DND-41 (cell line): ENCODE measurements at places on chromosomes 2 and 18.
A peak's percentile ranks its signal among the peaks of the same experiment; 100 is the strongest.

DNA sequence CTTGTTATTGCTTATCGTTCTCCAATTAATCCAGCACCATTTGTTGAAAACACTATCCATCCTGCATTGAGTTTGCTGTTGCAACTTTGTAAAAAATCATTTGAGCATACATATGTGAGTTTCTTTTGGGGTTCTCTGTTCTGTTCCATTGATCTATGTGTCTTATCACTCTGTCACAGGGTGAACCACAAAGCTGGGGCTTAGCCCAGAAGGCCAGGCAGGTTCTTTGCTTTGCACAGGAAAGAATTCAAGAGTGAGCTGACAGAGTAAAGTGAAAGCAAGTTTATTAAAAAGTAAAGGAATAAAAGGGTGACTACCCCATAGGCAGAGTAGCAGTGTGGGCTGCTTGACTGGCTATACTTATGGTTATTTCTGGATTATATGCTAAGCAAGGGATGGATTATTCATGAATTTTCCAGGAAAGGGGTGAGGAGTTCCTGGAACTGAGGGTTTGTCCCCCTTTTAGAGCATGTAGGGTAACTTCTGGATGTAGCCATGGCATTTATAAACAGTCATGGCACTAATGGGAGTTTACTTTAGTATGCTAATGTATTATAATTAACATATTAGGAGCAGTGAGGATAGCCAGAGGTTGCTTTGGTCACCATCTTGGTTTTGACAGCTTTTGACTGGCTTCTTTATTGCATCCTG is 46.8 kb downstream of the RNF138 start:
- 0 out of 2 replicates have a peak, but pooled peaks cover 1% of the 10 kb centered on the region for H3K36me3 ChIP-seq
- no peaks in the 10 kb centered on the region for H3K4me1 ChIP-seq
- H3K4me3 ChIP-seq: no peak overlapping the region
- no peaks in the 10 kb centered on the region for H3K27me3 ChIP-seq
- DNase-seq: no peak
- H3K27ac ChIP-seq: no peak overlapping the region

- peaks cover 51% of the 10 kb centered on the region for H3K36me3 ChIP-seq
- DNase-seq: no peak
- no peak overlapping the region for H3K27ac ChIP-seq
- peaks cover 6% of the 10 kb centered on the region for H3K4me1 ChIP-seq
- no peak overlapping the region for H3K4me3 ChIP-seq
- H3K27me3 ChIP-seq: no peaks in the 10 kb centered on the region
These were observed 7.2 kb downstream of the RPIA start for GRCh38 chr2:88698498-88699233.

DNA sequence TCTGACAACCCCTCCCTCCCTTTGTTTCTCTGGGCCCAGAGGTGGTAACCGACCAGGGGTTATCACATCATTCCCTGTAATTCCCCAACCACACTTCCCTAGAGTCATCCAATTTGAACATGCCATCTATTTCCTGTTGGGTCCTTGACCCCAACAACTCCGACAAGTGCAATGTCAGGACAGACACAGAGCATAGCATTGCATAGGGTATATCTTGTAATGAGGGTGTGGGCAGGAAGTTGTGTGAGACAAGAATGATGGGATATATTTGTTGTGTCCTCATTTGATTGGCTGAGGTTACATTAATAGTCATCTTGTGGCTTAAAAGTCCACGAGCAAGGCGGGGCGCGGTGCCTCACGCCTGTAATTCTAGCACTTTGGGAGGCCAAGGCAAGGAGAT is 33.4 kb upstream of the CNOT11 start:
- H3K4me1 ChIP-seq: peaks cover 18% of the 10 kb centered on the region
- H3K36me3 ChIP-seq: no peaks in the 10 kb centered on the region
- no peak overlapping the region for H3K4me3 ChIP-seq

GRCh38 chr2:128667391-128667790 is 348.7 kb upstream of the HS6ST1 start:
- no peaks in the 10 kb centered on the region for H3K36me3 ChIP-seq
- peaks cover 18% of the 10 kb centered on the region for H3K4me1 ChIP-seq
- no peak overlapping the region for H3K4me3 ChIP-seq
- no peak overlapping the region for H3K27ac ChIP-seq

DNA sequence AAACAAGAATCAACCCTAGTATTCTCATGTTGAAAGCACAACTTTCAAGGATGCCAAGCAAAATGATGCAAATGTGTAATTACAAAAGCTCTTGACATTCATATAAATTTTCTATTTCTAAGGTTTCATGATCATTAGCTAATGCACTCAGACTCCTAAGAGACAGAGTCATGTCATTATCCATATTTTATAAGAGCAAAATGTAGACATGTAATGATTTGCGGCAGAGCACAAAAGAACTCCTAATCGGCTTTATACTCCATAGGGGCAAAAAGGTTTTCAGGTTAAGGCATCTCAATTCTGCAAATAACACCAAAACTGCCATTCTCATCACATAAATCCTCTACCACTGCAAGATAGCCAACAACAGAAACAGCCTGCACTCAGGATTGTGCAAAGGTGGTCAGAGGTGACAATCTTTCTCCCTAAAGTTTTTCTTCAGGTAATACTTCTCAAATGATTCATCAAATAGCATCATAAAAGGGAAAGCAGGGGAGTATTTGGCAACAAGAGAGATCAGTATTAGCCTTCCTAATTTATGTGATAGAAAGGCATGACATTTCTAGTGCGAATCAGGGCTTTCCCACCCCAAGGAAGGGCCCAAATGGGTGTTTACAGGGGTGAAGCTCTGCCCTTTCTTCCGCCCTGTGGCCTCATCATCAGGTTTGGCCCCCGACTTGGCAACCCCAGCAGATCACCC is 64.7 kb downstream of the STK39 start:
- no peak for DNase-seq
- H3K4me1 ChIP-seq: peaks cover 15% of the 10 kb centered on the region
- H3K27ac ChIP-seq: no peak overlapping the region
- peaks cover 20% of the 10 kb centered on the region for H3K36me3 ChIP-seq
- H3K4me3 ChIP-seq: no peak overlapping the region

DNA sequence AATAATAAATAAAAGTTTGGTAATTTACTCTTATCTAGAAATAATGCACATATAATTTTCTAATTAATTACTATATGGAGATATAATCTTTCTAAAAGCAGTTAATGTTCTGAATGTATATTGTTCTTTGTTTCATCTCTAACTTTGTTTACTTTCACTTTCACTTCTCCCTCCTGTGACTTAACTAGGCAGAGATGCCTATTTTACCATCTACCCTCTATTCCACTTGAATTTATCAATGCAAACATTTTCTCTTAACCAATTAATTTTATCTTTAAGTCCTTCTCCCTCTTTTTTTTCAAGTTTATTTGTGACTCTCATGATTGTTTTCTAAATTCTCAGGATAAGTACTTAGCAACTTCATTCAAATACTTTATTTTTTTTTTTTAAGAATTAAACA is 55.1 kb upstream of the IL1RL1 start:
- H3K27ac ChIP-seq: no peak overlapping the region; the same call in 1 of the 2 replicates
- H3K4me3 ChIP-seq: peak overlapping the region; percentile 33; the same call in 1 of the 2 replicates
- H3K4me1 ChIP-seq: peaks cover 18% of the 10 kb centered on the region
- H3K36me3 ChIP-seq: no peaks in the 10 kb centered on the region

DNA sequence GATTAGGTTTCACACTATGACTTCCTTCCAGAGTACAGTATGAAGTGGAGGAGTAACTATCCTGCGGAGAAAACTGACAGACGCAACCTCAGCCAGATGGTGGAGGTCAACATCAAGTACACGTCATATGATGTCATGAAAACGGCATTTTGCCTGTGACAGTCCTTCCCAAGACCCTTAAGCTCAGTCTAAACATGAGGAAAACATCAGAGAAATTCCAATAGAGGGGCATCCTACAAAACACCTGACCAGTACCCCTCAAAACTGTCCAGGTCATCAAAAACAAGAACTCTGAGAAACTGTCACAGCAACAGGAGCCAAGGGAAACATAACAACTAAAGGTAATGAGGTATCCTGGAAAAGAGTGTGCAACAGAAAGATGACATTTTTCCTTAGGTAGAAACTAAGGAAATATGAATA is 1.7 kb downstream of the RNU4ATAC start:
- H3K27me3 ChIP-seq: no peaks in the 10 kb centered on the region
- peaks cover 37% of the 10 kb centered on the region for H3K4me1 ChIP-seq
- H3K27ac ChIP-seq: peak overlapping the region; percentile 62
- H3K36me3 ChIP-seq: peaks cover 19% of the 10 kb centered on the region
- no peak overlapping the region for H3K4me3 ChIP-seq
- no peak for DNase-seq

DNA sequence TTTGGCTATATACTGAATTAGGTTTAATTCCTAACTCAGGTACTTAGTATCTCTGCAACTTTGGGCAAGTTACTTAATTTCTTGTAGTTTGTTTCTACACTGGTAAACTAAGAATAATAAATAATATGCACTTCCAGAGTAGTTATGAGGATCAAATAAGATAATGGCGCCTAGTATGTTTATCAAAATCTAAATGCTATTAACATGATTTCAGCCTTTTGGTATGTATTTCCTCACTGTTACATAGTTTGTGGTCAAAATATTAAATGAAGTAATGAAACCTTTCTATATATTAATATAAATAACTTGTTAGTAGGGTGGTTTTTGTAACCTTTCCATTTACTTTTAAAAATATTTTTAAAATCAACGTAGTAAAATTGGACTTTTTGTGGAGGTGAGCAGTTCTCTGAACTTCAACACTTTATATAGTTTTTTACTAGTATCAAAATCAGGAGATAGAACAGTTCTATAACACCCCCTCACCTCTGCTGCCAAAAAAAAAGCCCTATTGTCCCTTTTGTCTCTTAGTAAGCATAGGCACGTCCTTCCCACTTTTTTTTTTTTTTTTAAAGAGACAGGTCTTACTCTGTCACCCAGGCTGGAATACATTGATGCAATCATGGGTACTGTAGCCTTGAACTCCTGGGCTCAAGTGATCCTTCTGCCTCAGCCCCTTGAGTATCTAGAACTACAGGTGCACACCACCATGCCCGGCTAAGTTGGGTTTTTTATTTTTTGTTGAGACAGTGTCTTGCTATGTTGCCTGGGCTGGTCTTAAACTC is 44.8 kb downstream of the RAB3GAP1 start:
- DNase-seq: no peak
- no peaks in the 10 kb centered on the region for H3K4me1 ChIP-seq
- H3K27ac ChIP-seq: no peak overlapping the region
- H3K27me3 ChIP-seq: no peaks in the 10 kb centered on the region

DNA sequence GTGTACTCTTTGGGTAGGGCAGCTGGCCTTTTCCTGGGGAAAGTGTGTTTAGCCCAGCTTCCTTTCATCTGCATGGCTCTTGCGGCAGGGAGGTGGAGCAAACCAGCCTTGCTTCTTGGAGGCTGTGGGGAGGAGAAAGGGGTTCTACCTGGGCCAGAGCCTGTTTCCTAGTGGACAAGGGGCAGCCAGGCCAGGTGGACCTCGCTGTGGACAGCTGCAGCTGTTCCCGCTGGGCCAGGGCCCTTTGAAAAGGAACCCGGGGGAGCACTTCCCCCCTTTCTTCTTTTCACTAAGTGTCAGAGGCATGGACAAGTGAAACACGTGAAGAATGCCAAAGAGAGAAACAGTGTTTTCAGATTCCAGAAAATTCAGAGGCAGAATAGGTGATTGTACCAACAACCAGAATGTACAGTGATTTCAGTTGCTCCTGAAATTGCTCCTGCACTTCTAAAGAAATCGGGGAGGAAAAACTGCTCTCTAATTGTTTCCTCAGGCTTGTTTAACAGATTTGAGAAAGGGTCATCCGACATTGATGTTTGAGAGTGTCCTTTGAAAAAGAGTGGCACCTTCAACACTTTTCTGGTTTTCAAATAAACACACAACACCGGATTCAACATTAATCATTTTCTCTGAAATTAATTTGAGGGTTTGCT is 3.9 kb downstream of the GLI2 start:
- no peaks in the 10 kb centered on the region for H3K4me1 ChIP-seq
- H3K27me3 ChIP-seq: peaks cover 9% of the 10 kb centered on the region
- DNase-seq: no peak
- no peak overlapping the region for H3K4me3 ChIP-seq
- no peaks in the 10 kb centered on the region for H3K36me3 ChIP-seq

DNA sequence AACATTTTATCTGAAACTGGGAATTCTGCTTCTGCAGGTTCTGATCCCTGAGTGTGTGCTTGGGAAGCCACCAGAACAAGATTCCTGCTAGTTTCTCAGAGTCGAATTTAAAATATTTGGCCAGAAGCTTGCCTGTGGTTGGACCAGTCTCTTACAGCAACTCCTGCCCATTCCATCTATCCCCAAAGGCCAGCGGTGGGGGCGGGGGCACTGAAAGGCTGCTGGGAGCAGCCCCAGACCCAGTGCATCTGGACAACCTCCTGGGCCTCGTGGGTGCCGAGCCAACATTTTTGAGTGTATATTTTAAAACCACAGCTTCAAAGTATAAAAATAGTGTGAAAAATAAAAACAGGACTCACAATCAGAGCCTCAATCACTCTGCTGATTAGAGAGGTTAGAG is 38.6 kb upstream of the ZFP36L2 start:
- H3K27ac ChIP-seq: no peak overlapping the region

DNA sequence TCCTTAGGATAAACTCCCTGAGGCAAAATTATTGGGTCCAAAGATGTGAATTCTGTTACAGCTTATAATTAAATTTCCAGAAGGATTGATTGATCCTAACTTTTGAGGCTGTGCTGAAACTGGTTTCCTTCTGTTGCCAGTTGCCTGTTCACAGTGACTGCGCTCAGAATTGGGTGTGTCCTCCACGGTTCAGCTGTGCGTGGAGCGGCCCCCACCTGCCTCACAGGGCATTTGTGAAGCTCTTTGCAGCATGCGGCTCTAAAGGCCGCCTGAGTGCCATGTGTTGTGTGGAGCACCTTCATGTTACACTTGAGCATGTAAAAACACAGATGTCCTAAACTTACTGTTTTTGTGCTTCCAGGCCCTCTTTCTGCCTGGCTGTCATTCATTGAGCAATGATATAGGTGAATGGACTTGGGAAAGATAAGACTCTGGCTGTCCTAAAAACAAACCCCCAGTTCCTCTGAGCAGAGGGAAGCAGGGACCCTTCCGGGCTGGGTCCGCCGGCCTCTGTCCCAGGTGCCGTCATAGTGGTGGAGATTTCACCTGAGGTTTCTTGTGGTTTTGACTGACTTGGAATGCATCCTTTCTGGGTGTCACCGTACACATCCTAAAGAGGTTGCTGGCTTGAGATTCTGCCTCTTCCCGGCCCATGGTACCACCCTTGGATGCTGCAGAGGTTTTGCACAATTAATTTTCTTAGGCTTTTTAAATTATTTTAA is 173.6 kb downstream of the LDLRAD4 start:
- DNase-seq: no peak
- no peaks in the 10 kb centered on the region for H3K27me3 ChIP-seq
- peaks cover 28% of the 10 kb centered on the region for H3K36me3 ChIP-seq
- no peak overlapping the region for H3K4me3 ChIP-seq

GRCh38 chr18:26003356-26003755 is 87.1 kb downstream of the SS18 start:
- no peak overlapping the region for H3K27ac ChIP-seq
- H3K4me3 ChIP-seq: no peak overlapping the region
- no peaks in the 10 kb centered on the region for H3K27me3 ChIP-seq
- no peak for DNase-seq
- no peaks in the 10 kb centered on the region for H3K36me3 ChIP-seq
